GM23248 (cell line): ENCODE measurements at places on chromosomes 1 and 21. TPM values are rescaled to one million over a fixed set of nuclear protein-coding genes. Genes with fewer than 3 reads are reported as not detected.

- H3K4me1 ChIP-seq = peaks cover under 1% of the 10 kb centered on the region; the same call in 1 of the 2 replicates
- H3K4me3 ChIP-seq = no peak overlapping the region
- H3K27ac ChIP-seq = no peak overlapping the region
- no peak for DNase-seq
- H3K36me3 ChIP-seq = 0 out of 2 replicates have a peak, but pooled peaks cover 2% of the 10 kb centered on the region
Observed at GRCh38 chr1:145795257-145795881, 28.5 kb downstream of the RNF115 start.

- no peak overlapping the region for H3K4me3 ChIP-seq
- H3K27ac ChIP-seq = no peak overlapping the region
- DNase-seq = no peak
- no peaks in the 10 kb centered on the region for H3K36me3 ChIP-seq
- peaks cover 5% of the 10 kb centered on the region; the same call in 1 of the 2 replicates for H3K4me1 ChIP-seq
Observed at GRCh38 chr1:119811985-119812557, 811 bp upstream of the REG4 start.

DNA sequence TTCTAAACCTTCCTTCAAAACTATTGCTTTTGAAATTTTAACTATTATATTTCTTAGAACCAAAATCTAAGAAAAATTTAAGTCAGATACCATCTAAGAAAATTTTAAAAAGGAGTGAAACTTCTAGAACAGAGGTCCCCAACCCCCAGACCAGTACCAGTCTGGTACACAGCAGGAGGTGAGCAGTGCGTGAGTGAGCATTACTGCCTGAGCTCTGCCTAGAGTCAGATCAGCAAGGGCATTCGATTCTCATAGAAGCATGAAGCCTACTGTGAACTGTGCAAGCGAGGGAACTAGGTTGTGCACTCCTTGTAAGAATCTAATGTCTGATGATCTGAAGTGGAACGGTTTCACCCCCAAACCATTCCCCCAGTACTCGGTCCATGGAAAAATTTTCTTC is 106.7 kb downstream of the VAV3 start:
- no peak overlapping the region for H3K4me3 ChIP-seq
- H3K27ac ChIP-seq = no peak overlapping the region
- H3K36me3 ChIP-seq = no peaks in the 10 kb centered on the region
- H3K27me3 ChIP-seq = peaks cover 6% of the 10 kb centered on the region; the same call in 1 of the 2 replicates
- DNase-seq = no peak

DNA sequence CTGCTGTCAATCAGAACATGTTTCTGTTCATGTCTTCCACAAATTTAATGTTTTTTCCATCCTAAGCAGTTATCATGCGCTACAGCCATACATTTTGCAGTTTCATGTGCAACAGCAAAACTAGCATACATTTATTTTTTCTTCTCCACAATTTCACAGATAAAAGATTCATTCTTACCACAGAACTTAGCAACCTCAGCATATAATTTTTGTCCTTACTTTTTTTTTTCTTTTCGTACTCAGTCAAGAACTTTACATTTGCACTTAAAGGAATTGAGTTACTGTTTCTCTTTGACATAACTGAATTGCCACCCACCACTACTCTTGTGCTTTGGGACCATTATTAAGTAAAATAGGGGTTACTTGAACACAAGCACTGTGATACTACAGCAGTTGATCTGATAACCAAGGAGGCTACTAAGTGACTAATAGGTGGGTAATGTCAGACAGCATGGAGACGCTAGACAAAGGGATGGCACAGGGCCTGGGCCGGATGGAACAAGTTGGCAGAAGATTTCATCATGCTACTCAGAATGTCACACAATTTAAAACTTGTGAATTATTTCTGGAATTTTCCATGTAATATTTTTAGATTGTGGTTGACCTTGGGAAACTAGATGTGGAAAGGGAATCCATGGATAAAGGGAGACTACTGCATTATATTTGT is 50.2 kb upstream of the LHX8 start:
- H3K4me1 ChIP-seq = no peaks in the 10 kb centered on the region
- H3K27me3 ChIP-seq = no peaks in the 10 kb centered on the region
- no peaks in the 10 kb centered on the region for H3K36me3 ChIP-seq
- DNase-seq = peak; percentile 19
- H3K27ac ChIP-seq = no peak overlapping the region

- no peak overlapping the region for H3K27ac ChIP-seq
- H3K4me1 ChIP-seq = peaks cover 7% of the 10 kb centered on the region
- no peaks in the 10 kb centered on the region for H3K27me3 ChIP-seq
- no peak overlapping the region for H3K4me3 ChIP-seq
- DNase-seq = no peak
Observed at GRCh38 chr1:15972409-15972808, 3.5 kb downstream of the ZBTB17 start.

DNA sequence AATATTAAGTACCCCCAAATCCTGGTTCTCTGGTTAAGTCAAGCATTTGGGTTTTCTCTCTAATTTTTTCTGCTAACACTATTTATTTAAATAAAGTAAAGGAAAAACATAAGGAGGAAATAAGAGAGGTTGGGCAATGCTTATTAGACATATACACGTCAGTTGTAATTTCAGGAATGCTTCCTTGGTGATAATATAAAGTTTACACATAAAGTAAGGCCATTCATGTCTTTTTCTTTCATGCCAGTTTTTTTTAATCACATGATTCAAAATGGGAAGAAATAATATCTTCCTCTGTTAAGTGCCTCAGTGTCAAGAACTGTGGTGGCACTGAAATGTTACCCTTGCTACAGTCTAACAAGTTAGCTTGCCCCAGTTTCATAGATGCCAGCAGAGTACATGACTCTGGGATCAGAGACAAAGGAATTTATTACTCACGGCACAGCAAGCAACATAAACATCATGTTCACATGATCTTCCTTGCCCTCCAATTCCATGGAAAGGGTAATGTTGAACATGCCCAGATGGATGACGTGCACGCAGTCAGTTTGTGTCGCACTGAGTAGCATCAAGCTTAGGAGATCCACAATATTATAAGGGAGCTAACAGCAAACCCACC is 184.9 kb downstream of the PLA2G4A start:
- H3K4me1 ChIP-seq = no peaks in the 10 kb centered on the region
- H3K36me3 ChIP-seq = no peaks in the 10 kb centered on the region
- no peak overlapping the region for H3K4me3 ChIP-seq
- DNase-seq = no peak
- H3K27me3 ChIP-seq = no peaks in the 10 kb centered on the region

DNA sequence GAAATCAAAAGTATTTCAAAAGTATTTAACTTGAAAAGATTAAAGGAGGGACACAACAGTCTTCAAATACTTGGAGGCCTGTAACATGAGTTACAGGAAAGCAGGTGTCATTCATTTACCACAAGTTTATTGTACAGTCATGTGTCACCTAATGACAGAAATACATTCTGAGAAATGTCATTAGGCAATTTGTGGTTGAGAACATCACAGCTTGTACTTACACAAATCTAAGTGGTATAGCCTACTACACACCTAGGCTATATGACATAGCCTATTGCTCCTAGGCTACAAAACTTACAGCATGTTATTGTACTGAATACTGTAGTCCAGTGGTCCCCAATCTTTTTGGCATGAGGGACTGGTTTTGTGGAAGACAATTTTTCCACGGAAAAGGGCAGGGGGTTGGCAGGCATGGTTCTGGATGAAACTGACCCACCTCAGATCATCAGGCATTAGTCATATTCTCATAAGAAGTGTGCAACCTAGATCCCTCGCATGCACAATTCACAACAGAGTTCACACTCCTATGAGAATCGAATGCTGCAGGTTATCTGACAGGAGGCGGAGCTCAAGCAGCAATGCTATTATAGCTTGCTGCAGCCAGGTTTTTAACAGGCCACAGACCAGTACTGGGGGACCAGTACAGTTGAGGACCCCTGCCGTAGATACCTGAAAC is 25.0 kb upstream of the PHTF1 start:
- no peak for DNase-seq
- H3K36me3 ChIP-seq = no peaks in the 10 kb centered on the region
- no peaks in the 10 kb centered on the region for H3K27me3 ChIP-seq
- no peak overlapping the region for H3K4me3 ChIP-seq
- peaks cover 38% of the 10 kb centered on the region for H3K4me1 ChIP-seq

GRCh38 chr1:243842978-243843511 is 7.0 kb downstream of the AKT3 start:
- peak overlapping the region; percentile 67 for H3K27ac ChIP-seq
- peak overlapping the region; percentile 38 for H3K4me3 ChIP-seq
- H3K36me3 ChIP-seq = no peaks in the 10 kb centered on the region
- peak; percentile 93 for DNase-seq
- H3K4me1 ChIP-seq = peaks cover 41% of the 10 kb centered on the region

GRCh38 chr1:41915786-41916571 is 2.7 kb downstream of the HIVEP3 start:
- no peak for DNase-seq
- no peak overlapping the region for H3K27ac ChIP-seq
- no peaks in the 10 kb centered on the region for H3K27me3 ChIP-seq
- peaks cover 23% of the 10 kb centered on the region for H3K4me1 ChIP-seq
- no peaks in the 10 kb centered on the region for H3K36me3 ChIP-seq
- H3K4me3 ChIP-seq = no peak overlapping the region

- H3K27me3 ChIP-seq = no peaks in the 10 kb centered on the region
- no peaks in the 10 kb centered on the region for H3K36me3 ChIP-seq
- H3K27ac ChIP-seq = no peak overlapping the region
- H3K4me1 ChIP-seq = no peaks in the 10 kb centered on the region
Observed at GRCh38 chr1:213585959-213586586, 401.7 kb upstream of the PROX1 start.

GRCh38 chr1:38210021-38210894 is 163.7 kb upstream of the POU3F1 start:
- peaks cover 6% of the 10 kb centered on the region; the same call in 1 of the 2 replicates for H3K27me3 ChIP-seq
- H3K27ac ChIP-seq = no peak overlapping the region
- no peaks in the 10 kb centered on the region for H3K36me3 ChIP-seq
- no peak for DNase-seq

DNA sequence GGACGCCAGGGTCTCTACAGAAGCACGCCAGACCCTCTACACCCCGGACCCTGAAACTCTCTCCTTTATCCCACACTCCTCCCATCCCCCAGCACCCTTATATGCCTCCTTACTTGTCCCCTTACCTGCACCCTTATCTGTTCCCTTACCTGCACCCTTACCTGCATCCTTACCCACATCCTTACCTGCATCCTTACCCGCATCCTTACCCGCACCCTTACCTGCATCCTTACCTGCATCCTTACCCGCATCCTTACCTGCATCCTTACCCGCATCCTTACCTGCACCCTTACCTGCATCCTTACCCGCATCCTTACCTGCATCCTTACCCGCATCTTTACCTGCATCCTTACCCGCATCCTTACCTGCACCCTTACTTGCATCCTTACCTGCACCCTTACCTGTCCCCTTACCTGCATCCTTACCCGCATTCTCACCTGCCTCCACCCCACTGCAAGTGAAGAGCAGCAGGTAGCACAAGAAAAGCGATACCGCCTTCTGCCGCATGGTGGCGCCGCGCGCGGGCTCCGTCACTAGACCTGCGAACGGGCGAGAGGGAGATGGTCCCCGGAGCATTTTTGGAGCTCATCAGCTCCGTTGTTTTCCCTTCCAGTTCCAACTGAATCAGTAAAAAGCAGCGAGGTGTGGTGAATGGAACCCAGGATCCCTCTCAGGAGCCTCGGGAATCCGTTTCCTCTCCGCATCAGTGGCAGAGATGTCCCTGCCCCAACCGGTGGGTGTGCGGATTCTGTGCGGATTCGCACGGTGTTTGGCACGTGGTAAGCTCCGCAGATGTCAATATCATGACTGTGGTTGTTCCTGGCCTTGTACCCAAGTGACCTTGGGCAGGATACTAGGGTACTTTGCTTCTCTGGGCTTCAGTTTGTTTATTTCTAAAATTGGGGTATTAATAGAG is 2.9 kb downstream of the IFI6 start:
- peak overlapping the region; percentile 66 for H3K4me3 ChIP-seq
- no peaks in the 10 kb centered on the region for H3K36me3 ChIP-seq
- peaks cover 12% of the 10 kb centered on the region for H3K4me1 ChIP-seq
- DNase-seq = peak; percentile 64
- no peaks in the 10 kb centered on the region for H3K27me3 ChIP-seq

DNA sequence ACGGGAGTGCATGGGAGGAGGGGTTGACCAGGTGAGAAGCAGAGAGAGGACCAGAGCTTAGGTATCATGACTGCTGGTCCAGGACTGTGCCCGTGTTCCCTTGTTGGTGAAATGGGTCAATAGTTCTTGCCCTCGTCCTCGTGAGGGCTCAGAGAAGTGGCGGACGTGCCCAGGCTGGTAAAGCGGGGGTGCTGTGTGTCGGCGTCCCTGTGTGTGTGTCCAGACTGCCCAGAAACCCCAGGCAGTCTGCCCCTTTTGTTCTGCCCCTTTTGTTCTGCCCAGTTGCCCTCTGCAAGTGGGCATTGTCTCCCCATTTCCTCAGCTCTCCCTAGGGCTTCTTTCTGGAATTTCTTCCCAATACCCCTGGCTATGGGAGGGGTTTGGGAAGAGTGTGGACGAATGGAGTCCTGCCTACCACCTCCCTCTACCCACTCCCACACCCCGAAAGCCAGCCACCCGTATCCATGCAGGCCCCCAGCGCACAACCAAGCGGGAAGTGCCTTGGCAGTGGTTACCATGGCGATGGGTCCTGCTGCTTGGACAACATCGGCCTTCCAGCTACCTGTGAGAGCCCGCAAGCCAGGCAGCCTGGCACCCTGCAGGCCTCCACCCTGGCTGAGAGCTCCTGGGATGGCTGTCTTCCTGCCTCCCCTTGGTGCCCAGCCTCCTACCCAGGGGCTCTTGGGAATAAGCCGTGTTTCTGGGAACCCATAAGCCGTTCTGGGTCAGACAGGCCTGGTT is 34.7 kb downstream of the ACOT11 start:
- no peak for DNase-seq
- no peaks in the 10 kb centered on the region for H3K27me3 ChIP-seq
- 0 out of 2 replicates have a peak, but pooled peaks cover 5% of the 10 kb centered on the region for H3K4me1 ChIP-seq
- H3K4me3 ChIP-seq = no peak overlapping the region
- no peak overlapping the region for H3K27ac ChIP-seq
- H3K36me3 ChIP-seq = no peaks in the 10 kb centered on the region

DNA sequence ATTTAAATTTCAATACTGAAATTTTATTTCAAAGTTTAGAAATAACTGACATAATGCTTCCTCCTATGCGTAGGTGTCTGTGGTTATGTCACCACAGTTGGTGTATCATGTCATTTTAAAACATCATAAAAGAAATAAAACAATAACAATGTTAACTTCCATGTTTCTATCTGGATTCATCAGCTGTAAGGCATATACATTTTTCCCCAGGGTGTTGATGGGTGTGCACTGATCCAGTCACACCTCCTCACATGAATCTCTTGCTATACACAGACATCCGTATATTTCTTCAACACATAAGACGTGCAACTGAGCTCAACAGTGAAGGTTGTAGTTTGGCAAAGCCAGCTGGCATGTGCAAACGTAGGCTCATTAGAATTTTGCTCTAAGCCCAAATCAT is 6.2 kb downstream of the KCNA3 start:
- DNase-seq = no peak
- no peak overlapping the region for H3K27ac ChIP-seq

GRCh38 chr21:42454786-42455185 is 41.2 kb downstream of the RSPH1 start:
- no peak overlapping the region for H3K4me3 ChIP-seq
- no peak for DNase-seq
- no peaks in the 10 kb centered on the region for H3K36me3 ChIP-seq
- no peak overlapping the region for H3K27ac ChIP-seq
- no peaks in the 10 kb centered on the region for H3K4me1 ChIP-seq

- H3K36me3 ChIP-seq = no peaks in the 10 kb centered on the region
- DNase-seq = no peak
- H3K4me3 ChIP-seq = no peak overlapping the region
- no peaks in the 10 kb centered on the region for H3K4me1 ChIP-seq
- no peaks in the 10 kb centered on the region for H3K27me3 ChIP-seq
Observed at GRCh38 chr1:87186346-87186745, 142.3 kb upstream of the LMO4 start.

TTC39A gene
- not detected in 2 replicates for total RNA-seq

HMCN1 gene
- 5.2 and 18.7 TPM in 2 replicates for total RNA-seq

RIMKLA gene
- 0.22 TPM in 1 of 2 replicates, not detected in the other for total RNA-seq

AUNIP gene
- 1.6 and 2.2 TPM in 2 replicates for total RNA-seq

AVPR1B gene
- not detected in 2 replicates for total RNA-seq

POU3F1 gene
- not detected in 2 replicates for total RNA-seq
